ENCODE measurements at places on chromosomes 7 and 10. TPM values are rescaled to one million over a fixed set of nuclear protein-coding genes. Genes with fewer than 3 reads are reported as not detected.

DNA sequence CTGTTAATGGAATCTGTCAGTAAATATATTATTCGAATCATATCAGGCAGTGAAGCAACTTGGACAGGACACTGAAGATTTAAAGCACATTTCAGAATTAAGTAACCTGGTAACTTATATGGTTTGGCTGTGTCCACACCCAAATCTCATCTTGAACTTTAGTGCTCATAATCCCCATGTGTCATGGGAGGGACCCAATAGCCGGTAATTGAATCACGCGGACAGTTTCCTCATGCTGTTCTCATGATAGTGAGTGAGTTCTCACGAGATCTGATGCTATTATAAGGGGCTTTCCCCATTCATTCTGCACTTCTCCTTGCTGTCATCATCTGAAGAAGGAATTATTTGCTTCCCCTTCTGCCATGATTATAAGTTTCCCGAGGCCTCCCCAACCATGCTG lies 83.2 kb upstream of the COL1A2 start:
- no peak overlapping the region for H3K4me3 ChIP-seq
- H3K27me3 ChIP-seq: no peaks in the 10 kb centered on the region
- H3K27ac ChIP-seq: no peak overlapping the region
- H3K4me1 ChIP-seq: no peaks in the 10 kb centered on the region
- no peaks in the 10 kb centered on the region for H3K36me3 ChIP-seq

DNA sequence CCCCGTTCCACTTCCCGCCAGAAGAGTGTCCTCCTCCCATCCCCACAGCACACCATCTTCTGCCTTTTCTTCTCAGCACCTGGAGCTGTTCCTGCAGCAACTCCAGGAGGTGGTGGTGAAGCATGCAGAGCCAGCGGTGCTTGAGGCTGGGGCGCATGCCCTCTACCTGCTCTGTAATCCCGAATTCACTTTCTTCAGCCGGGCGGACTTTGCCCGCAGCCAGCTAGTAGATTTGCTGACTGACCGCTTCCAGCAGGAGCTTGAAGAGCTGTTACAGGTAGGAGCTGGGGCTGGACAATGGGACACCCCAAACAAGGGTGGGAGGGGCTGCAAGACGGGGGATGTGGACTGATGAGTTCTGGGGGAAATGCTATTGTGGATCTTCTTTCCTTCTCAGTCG lies 19.1 kb upstream of the PVRIG start:
- H3K27ac ChIP-seq: no peak overlapping the region
- H3K4me1 ChIP-seq: no peaks in the 10 kb centered on the region
- peaks cover 2% of the 10 kb centered on the region for H3K27me3 ChIP-seq

- H3K4me3 ChIP-seq: no peak overlapping the region
- peaks cover 9% of the 10 kb centered on the region for H3K27me3 ChIP-seq
- no peak for DNase-seq
- H3K4me1 ChIP-seq: no peaks in the 10 kb centered on the region
- no peak overlapping the region for H3K27ac ChIP-seq
Observed at GRCh38 chr10:131729361-131729760, 171.4 kb upstream of the PPP2R2D start.

DNA sequence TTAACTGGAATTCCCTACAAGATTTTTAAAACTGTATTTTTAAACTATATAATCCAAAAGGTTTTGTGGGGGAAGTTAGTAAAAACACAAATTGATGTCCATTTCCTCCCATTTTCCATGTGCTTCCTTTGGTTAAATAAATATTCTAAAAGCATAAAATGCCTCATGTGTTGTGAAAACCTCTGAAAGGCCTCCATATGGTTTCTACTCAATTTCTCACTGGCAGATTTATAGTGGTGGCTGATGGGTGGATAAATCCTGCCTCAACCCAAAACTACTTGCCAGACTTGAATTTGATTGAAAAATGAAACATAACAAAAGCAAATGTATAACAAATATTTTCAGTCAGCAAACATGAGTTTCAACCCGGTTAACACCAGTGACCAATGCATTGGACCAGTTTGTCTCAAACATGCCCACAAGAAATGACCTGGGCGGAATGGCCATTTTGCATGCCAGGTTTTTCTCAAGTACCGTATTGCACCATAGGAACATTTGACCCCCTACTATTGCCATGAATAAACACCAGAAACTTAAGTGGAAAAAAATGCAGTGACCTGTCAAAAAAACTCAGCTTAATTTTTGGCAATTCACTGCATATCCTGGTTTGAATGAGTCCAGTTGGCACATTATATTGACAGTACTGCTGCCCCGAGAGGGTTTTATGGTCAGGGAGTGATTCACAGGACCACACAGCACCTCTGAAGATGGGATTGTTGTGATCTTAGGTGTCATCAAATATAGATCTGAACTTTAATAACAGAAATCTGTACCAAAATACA lies 454.6 kb upstream of the ANKRD30A start:
- H3K4me3 ChIP-seq: no peak overlapping the region
- H3K27ac ChIP-seq: no peak overlapping the region
- no peaks in the 10 kb centered on the region for H3K36me3 ChIP-seq
- no peaks in the 10 kb centered on the region for H3K4me1 ChIP-seq
- no peaks in the 10 kb centered on the region for H3K27me3 ChIP-seq

- no peaks in the 10 kb centered on the region for H3K4me1 ChIP-seq
- H3K27ac ChIP-seq: no peak overlapping the region
- no peaks in the 10 kb centered on the region for H3K27me3 ChIP-seq
Observed at GRCh38 chr7:130853503-130854279, 119.7 kb upstream of the KLF14 start.

- no peak overlapping the region for H3K27ac ChIP-seq
- peak; percentile 83 for DNase-seq
- no peaks in the 10 kb centered on the region for H3K36me3 ChIP-seq
- H3K27me3 ChIP-seq: no peaks in the 10 kb centered on the region
- H3K4me1 ChIP-seq: no peaks in the 10 kb centered on the region
Observed at GRCh38 chr10:127243490-127244272, 47.3 kb upstream of the INSYN2A start.

GRCh38 chr10:88106366-88106765 lies 242.9 kb downstream of the PTEN start:
- DNase-seq: no peak
- H3K4me3 ChIP-seq: no peak overlapping the region
- H3K27me3 ChIP-seq: no peaks in the 10 kb centered on the region
- H3K4me1 ChIP-seq: no peaks in the 10 kb centered on the region
- H3K27ac ChIP-seq: no peak overlapping the region
- no peaks in the 10 kb centered on the region for H3K36me3 ChIP-seq

DNA sequence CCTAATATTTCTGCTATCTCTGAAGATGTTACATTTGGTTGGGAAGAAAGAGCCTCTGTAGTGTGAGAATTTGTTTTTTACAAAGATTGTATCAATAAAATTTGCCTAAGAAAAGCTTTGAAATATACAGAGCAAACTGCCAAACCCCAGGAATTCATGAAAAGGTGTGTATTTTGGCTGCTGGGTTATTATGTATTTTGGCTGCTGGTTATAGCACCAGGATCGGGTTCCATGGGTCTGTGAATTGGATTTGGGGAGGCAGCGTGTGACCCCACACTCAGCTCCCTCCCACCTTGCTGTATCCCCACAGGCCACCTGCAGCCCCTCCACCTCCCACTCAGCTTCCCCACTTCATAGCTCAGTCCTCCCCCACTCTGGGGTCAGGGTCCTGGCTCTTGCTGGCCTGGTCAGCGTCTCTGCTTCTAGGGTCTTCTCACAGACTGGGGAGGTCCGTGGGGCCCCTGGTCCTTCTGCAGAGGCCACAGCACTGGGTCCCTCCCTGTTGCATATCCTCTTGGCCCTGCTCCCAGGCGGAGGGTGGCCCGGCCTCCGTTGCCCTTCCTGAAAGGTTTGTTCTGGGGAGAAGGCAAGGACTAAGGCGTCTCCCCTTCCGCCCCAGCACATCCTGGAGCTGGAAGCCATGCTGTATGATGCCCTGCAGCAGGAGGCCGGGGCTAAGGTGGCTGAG lies 24.0 kb upstream of the DPYSL4 start:
- no peaks in the 10 kb centered on the region for H3K36me3 ChIP-seq
- no peak overlapping the region for H3K4me3 ChIP-seq
- H3K27me3 ChIP-seq: no peaks in the 10 kb centered on the region
- peaks cover 17% of the 10 kb centered on the region for H3K4me1 ChIP-seq
- no peak overlapping the region for H3K27ac ChIP-seq

- no peak overlapping the region for H3K4me3 ChIP-seq
- H3K27ac ChIP-seq: no peak overlapping the region
- DNase-seq: no peak
- H3K27me3 ChIP-seq: no peaks in the 10 kb centered on the region
Observed at GRCh38 chr7:95716357-95717122, 55.8 kb upstream of the DYNC1I1 start.

The PRPS1L1 gene
- total RNA-seq: not detected

The RBP3 gene
- total RNA-seq: not detected

The SMARCD3 gene
- total RNA-seq: 3.0 TPM

The DPYSL4 gene
- total RNA-seq: 15.2 TPM

The NOS3 gene
- total RNA-seq: 4.4 TPM

The ABCA13 gene
- total RNA-seq: 0.13 TPM

Data from H1 (cell line).